NCI-H1694 (cell line): ENCODE measurements at places on chromosomes 11 and 22.

DNA sequence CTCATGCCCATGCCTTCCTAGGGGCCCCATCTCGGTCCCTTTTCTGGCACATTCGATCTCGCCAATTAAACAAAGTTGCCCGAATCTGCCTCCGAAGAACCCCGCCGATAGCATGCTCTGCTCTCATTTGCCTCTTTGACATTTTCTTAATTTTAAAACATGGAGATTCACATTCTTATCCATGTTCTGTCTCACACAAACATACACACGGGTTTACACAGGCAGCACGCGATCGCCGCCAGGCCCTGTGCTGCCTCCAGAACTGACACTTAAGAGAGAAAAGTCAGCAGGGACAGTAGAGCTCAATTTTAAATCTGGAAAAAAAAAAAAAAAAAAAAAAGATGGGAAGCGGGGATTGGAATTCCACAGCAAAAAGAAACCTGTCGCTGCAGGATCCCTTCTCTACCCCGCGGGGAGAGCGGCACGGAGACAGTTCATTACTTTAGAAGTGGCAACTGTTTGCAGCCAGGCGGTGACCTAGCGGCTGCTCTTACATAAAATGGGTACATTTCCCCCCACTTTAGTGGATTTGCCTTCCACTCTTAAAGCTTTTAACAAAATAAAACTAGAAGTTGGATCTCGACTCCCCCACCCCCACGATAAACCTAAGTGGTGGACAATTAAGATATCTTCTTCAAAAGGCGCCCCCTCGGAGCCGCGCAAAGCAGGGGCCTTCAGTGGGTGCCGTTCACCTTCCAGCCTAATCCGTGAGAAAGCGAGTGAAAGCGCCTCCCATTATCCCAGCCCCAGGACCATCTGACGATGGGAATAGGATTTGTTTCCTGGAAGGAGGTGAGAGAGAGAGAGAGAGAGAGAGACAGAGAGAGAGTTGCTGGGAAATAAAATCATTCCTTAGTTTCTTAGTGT, 13.7 kb downstream of the PAX6 start:
- no peak for DNase-seq

DNA sequence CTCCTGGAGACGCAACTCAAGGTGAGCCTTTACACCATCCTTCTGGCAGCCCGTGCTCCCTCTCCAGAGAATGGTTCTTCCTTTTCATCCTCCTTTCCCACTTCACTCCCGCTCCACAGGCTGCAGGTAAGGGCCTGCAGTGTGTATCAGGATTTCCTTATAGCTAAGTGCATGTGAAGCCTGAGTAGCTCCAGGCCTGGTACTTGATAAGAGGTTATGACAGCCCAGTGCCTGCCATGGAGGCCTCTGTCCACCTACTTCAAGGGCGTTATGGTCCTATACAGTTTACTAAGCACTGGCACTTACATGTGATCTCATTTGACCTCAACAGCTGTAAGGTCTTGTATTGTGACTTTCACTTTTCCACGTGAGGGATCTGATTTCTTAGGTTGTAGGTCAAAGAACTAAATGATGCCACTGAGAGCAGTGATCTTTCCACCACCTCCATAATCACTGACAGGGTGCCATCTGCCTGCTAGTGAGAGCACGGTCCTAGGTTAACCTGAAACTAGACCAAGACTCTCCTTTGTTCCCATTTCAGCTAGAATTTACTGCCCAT, 18.1 kb downstream of the SSH3 start:
- no peak for DNase-seq

DNA sequence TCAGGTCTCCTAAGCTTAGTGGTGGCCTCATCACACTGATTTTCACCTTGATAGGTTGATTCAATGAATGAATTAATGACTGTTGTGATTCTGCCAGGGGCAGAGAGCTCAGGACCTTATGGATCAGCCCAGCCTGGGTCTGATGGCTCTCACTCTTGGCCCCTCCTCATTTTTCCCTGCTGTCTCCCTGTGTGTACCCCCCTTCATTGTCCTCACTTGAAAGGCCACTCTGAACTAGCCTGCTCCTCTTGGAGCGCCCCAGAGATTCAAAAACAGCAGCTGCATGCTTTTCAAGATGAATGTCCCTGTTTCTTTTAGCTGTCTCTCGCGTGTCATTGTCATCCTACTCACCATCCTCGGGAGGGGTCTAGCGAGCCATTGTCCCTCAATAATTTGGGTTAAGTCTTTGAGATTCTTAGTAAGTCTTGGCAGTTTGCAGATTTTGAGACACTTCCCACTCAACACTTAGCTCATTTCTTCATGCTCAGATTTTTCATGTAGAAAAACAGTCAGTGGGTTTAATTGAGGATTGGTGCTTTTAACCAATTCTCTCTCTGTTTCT, 42.5 kb upstream of the MICAL2 start:
- no peak for DNase-seq

- no peak for DNase-seq
These were observed 47.2 kb downstream of the GALNT18 start for GRCh38 chr11:11574373-11575287.

GRCh38 chr11:4093519-4094347, 866 bp upstream of the RRM1 start:
- DNase-seq = no peak
